ENCODE measurements at places on chromosomes 2 and 18.

- no peak for DNase-seq
Measured at GRCh38 chr18:56511996-56512395, 126.4 kb downstream of the TXNL1 start.

DNA sequence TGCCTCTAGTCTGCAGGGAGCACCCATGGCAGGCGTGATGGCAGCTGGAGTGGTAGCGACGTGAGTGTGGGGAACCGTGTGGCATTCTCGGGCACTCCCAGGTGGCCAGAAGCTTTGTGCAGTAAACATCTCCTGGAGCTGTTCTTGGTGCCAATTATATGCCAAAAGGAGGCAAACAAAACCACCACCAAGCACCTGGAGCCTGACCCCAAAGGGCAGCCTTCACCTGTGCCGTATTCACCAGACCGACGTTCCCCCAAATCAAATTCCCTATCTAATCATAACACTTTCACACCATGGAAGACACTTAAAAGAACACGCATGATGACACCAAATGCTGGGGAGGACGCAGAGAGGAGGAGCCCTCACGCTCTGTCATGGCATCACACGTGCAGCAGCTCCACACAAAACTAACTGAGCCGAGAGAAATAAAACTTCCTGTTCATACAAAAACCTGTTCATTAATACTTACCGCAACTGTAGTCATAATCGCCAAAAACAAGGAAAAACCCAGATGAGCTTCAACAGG, 123.6 kb downstream of the EIPR1 start:
- no peak for DNase-seq

DNA sequence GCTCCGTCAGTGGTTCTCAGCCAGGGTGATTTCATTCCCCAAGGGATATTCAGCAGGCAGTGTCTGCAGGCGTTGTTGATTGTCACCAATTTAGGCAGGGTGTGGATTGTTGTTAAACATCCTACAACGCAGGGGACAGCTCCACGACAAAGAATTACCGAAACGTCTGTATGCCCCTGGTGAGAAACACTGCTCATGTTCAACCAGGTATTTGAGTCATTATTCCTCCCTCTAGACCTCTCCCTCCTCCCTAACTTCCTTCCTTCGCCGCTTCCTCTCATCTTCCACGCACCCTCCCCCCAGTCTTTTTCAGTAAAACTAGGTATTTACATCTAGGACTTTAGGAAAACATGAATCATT, 50.8 kb downstream of the NCK2 start:
- DNase-seq: peak; percentile 71

DNA sequence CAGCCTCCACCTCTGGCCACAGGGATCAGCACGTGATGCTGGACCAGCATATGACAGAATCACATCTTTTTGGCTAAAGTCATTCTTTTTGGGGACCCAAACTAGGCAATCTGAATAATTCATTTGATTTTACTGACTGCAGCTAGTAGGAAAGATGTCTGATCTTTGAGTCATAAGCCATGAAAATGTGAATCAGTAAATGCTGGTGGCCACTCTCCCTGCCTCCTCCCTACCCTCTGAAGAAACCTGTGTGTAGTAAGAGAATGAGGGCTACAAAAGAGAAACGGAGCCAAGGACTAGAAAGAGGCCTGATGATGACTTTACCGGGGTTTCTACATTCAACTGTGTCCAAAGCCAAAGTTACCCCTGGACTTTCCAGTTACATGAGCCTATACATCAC, 10.1 kb upstream of the LRPPRC start:
- DNase-seq: no peak

GRCh38 chr18:8946066-8946838, 156.2 kb upstream of the NDUFV2 start:
- no peak for DNase-seq

DNA sequence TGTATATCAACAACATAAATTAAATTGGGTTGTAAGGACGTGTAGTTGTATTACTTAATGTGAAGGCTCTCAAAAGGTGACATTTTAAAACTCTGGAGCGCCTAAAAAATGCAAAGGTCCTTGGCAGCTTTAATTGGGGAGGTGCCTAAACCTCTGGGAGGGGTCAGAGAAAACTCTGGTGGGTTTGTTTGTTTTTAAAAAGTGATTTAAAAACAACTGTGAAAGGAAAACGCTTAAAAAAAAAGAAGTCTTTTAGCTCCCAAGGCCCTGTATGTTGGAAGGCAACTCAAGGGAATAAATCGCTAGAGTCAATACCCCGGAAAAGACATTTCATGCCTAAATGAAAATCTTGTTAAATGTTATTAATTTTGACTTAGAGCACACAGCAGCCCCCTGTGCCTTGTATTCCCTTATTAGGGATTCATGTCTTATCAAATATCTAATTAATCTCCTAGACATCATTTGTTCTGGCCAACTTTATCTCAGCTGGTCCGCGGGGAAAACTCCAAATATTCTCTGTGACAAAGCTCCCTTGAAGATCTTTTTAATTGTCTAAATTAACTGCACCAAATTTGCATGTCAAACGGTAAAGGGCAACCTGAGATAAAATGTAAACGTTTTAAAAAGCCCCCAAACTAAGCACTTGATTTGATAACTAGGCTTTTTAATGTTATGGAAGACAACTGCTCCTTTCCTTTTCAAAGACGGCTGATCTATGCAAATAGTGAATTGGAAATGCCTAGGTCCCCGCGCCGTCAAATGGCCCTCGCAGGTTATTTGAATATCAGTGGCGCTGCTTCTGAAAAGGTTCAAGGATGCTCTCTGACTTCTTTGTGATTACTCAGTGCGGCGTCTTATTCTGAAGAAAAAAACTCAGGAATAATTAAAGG, 4.2 kb downstream of the SP9 start:
- no peak for DNase-seq

DNA sequence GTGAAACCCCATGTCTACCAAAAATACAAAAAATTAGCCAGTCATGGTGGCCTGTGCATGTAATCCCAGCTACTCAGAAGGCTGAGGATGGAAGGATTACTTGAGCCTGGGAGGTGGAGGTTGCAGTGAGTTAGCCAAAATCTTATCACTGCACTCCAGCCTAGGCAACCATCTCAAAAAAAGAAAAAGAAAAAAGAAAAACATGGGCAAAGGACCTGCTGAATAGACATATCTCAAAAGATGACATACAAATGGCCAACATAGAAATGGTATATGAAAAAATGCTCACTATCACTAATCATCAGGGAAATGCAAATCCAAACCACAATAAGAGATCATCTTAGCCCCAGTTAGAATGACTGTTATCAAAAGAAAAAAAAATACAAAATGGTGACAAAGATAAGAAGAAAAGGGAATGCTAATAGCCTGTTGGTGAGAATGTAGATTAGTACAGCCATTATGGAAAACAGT, 1.4 kb upstream of the TGOLN2 start:
- no peak for DNase-seq

Data from CD4-positive, alpha-beta T cell treated with Interleukin-2 at 100 ng/mL for 4 hours (primary cell).